Mucosa of descending colon (tissue), 3 donors: ENCODE measurements at places on chromosomes 2 and 18. TPM values are rescaled to one million over a fixed set of nuclear protein-coding genes. Genes with fewer than 3 reads are reported as not detected.
A peak's percentile ranks its signal among the peaks of the same experiment; 100 is the strongest.

- no peak for DNase-seq
These were observed 114.5 kb downstream of the LOXHD1 start for GRCh38 chr18:46542545-46542944.

- DNase-seq, result no peak
These were observed 23.1 kb upstream of the RAB31 start for GRCh38 chr18:9684881-9685614.

DNA sequence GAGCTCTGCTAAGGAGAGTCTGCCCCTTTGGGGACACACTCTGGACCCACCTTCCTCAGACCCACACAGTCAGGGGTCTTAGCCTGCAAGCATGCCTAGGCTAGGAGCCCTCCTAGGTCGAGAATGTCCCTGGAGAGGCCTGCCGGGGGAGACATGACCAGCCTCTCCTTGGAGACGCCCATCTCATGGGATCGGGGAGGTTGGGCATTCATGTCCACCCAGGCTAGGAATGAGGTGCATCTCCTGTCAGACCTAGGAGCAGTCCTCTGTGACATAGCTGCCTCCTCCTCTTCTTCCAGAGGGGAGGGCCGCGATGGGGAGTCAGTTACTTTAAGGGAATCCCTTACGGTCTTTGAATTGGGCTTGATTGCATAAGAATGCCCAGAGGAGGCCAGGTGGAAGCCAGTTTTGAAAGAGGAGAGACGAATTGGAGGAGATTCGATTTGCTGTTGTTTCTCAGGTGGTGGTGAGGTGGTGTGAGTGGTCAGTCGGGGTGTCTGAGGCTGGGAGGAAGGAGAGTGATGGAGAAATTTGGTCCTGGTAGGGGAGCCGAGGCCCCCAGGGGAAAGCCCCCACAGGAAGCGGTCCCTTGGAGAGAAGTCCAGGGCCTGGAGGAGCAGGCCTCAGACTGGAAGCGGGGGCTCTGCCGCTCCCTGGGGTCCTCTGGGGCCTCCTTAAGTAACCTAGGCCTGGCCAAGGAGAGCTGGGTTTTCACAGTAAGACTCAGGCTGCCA is 241.3 kb downstream of the DYSF start:
- DNase-seq, result no peak

DNA sequence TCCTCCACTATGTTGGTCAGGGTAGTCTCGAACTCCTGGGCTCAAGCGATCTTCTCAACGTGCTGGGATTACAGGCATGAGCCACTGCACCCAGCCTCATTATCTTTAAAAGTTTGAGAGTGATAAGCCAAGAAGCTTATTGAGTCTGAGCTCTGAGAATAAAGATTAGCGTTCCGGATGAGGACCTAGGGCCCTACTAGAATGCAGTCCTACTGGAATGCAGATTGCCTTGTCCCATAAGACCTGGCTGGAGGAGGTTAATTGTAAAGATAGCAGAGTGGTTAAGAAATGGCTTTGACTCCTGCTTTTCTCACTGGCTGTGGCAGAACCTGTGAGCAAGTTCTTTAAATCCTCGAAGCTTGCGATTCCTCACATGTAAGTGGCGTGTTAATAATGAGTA is 4.0 kb downstream of the VWA3B start:
- DNase-seq, result no peak

GRCh38 chr2:240302041-240302440 is 133.4 kb upstream of the GPC1 start:
- no peak for DNase-seq

DNA sequence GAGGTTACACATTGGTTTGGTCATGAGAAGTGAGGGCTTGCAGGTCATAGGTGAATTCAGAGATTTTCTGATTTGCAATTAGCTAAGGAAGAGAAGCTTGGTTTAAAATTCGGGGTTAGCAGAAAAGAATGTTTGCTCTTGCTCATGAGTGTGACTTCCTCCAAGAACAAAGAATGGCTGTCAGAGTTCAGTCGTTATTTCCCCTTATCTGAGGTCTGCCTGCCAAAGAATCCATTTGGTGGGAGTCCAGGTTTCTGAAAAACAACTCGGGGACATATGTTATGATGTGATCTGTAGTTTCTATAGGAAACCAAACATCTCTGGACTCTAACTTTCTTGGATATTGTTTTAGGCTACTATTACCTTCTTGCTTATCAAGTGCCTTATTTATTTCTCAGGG is 3.2 kb upstream of the UGT1A6 start:
- DNase-seq, result no peak

DNA sequence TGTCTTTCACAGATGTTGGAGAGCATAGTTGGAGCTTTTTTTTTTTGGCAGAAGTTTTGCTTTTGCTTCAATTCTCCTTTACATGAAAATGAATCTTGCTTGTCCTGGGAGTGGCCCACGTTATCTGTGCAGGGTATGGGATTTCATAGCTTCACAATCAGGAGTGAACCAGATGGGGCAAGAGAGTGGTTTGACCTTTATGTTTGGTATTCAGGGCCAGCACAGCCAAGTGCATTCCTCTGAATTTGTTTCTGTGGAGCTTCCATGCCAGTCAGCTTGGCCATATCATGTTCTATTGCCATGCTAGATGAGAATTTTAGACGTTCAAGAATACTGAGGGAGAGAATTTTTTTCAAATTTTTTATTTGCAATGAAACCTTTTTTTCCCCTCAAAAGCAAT is 116.6 kb downstream of the PRPF40A start:
- DNase-seq, result no peak

GRCh38 chr2:65344689-65345088 is 87.7 kb downstream of the SPRED2 start:
- DNase-seq, result no peak

GRCh38 chr2:238701341-238702206 is 146.3 kb upstream of the TWIST2 start:
- no peak for DNase-seq

- DNase-seq, result no peak
These were observed 179.4 kb downstream of the INHBB start for GRCh38 chr2:120525056-120526046.

- DNase-seq, result peak; percentile 42
These were observed 48.0 kb downstream of the TRABD2A start for GRCh38 chr2:84832772-84833461.

GRCh38 chr18:40415176-40415791 is 1539.8 kb upstream of the PIK3C3 start:
- no peak for DNase-seq

- DNase-seq, result no peak
These were observed 351.2 kb downstream of the CDH2 start for GRCh38 chr18:27825689-27826088.

- DNase-seq, result no peak
These were observed 64.9 kb upstream of the OTOS start for GRCh38 chr2:240205348-240205747.

DNA sequence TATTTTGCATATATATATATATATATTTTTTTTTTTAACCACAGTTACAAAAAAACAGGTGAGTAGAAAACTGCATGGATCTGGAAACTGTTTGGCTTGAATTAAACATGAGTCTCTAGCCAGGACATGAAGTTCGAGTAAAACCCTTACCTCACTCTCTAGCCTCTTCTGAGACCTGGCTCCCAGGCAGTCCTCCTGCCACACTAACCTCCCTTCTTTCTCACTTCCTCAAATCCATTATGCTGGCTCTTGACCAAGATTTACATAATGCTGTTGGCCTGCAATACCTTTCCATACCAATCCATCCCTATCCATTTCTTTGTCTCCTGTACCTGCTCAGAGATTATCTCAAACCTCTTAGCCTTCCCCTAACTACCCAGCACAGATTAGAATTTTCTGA is 34.0 kb downstream of the PIGN start:
- no peak for DNase-seq

DNA sequence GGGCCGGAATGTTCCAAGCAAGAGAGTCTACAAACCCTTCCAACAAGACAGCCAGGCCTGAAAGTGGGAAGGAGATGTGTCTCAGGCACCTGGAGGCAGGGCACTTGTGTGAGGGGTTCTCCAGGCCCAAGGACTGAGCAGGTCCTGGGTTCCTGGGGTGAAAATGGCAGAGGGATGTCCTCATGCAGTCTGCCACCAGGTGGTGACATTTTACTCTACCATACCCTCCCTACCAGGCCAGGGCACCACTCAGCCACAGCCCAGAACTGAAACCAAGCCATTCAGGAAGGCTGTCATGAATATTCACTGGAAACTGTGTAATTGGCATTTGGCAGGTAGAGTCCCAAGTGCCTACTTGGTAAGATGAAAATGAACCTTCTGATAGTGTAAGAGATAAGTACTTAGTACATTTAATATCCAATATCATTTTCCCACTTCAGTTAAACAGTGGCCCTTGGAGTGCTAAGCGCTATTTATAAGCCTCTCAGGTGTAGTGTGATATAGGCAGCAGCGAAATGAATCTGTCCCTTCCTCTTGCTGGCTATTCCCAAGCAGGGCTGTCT is 185.1 kb downstream of the MYO5B start:
- peak; percentile 64 for DNase-seq

DNA sequence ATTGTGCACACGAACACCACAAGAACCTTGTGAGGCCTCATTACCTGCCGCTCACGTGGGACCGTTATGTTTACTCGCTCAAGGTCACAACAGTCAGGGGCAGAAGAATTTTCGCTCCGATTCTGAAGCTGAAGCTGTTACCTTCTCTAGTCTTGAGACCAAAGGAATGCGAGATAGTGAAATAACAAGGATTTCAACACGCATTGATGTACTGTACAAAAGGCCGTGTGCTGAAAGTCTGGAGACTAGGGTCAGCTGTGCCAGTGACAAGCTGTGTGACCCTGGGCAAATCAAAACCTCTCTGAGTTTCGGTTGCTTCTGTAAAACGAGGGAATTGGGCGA is 583 bp downstream of the NEMP2 start:
- DNase-seq, result no peak

DNA sequence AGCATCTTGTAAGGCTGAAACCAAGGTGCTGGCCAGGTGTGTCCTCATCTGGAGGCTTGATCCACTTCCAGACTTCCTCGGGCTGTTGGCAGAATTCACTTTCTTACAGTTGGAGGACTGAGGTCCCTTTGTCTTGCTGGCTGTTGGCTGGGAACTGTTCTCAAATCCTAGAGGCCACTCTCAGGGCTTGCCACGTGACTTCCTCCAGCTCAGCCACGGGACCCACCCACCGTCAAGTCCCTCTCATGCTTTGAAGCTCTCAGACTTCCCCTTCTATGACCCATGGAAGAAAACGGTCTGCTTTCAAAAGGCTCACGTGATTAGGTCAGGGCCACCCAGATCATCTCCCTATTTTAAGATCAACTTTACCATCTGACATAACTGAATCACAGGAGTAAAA is 77.1 kb downstream of the SMAD4 start:
- no peak for DNase-seq

DNA sequence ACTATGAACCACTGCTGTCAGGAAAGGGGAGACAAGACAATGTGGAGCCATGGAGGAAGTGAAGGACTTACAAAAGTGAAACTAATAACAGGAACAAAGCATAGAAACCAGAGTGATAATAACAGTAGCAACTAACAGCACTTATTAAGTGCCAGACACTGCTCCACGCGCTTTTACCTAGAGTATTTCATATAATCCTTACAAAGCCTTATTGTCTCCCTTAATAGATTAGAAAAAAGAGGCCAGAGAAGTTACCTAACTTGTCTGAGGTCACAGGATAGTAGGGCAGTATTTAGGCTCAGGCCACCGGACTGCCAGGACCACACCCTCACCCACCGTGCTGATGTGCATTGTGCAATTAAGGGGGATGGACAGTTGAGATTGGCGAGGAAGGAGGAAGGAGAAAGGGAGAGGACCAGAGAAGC is 98.6 kb upstream of the NFU1 start:
- DNase-seq, result no peak

DNA sequence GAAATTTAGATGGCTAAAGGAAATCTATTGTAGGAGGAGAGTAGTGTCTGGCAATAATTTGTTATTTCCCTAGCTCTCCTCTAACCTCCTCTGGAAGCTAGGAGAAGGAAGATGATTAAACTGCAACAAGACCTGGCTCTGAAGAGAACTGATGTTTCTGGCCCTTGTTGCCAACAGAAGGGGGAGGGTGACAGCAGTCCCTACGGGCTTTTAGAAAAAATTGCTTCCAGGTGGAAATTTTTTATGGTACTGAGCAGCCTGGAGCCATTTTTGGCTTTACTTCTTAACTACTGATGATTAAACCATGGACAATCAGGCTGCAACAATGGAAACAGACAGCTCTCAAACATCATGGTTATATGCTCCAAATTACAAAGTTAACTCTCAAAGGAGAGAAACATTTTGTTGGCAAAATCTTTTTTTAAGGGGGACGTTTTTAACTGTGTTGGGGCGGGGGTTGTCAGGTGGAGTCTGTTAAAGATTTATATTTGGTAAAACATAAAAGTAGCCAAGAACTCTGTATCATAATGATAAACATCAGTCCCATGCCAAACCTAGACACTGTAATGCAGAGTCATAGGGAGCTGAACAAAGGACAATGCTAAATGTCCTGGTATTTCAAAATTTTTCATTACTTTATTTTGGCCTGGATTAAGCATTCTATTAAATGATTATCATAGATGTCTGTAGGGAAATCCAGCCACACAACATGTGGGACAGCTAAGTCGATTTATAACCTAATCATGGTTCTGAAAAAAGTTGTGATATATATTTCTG is 70.0 kb downstream of the EXOC6B start:
- DNase-seq, result no peak

GRCh38 chr2:173961346-173961705 is 3.8 kb downstream of the SP3 start:
- no peak for DNase-seq

GRCh38 chr2:79387431-79387830 is 125.4 kb upstream of the CTNNA2 start:
- DNase-seq, result no peak

GRCh38 chr2:215914054-215914776 is 99.1 kb downstream of the MREG start:
- no peak for DNase-seq

DNA sequence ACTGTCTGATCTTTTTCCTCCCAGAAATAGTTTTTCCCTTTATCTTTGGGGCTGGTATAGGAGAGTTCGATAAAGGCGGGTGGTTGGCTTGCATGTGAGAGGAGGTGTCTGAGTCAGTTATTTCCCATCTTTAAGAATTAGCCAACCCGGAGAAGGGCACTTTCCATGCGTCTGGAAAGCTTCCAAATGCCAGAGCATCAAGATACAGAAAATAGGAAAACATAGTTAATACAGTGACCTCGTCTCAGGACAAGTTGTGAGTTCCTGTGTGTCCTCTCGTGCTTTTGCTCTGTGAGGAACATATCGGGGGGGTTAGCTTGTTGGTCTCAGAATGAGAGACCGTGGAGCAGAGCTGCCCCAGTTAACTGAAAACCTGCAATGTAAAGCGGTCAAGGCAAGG is 18.7 kb upstream of the PUM2 start:
- DNase-seq, result no peak

DNA sequence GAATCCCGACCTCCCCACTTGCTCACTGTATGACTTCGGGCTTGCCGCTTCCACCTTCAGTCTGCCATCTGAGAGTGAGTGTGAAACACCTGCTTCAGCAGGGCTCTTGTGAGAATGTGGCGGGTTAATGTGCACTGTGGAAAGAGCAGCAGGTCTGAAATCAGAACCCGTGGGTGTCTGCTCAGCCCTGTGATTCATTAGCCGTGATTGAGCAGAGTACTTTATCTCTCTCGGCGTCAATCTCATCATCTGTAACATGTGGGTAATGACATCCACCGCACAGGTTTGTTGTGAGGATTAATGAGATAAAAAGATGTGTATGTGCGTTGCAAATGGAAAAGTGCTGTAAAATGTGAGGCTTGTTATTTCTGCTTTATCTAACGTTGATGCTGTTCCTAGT is 128.6 kb downstream of the LRATD1 start:
- DNase-seq, result no peak

CXCR1 gene
- 0.27 TPM for total RNA-seq

GALNT5 gene
- 45.5 TPM for total RNA-seq

ST6GAL2 gene
- total RNA-seq, result 3.2 TPM

NDUFS1 gene
- total RNA-seq, result 140 TPM

RIT2 gene
- total RNA-seq, result not detected

KIF5C gene
- total RNA-seq, result 1.5 TPM

LYPD6 gene
- total RNA-seq, result 2.4 TPM
